Myometrial cell (primary cell): ENCODE measurements at places on chromosomes 4 and X. TPM values are rescaled to one million over a fixed set of nuclear protein-coding genes. Genes with fewer than 3 reads are reported as not detected.

The FHDC1 gene
- under 0.01 and 0.18 TPM in 2 replicates for total RNA-seq

The NLGN4X gene
- not detected in 2 replicates for total RNA-seq

The NLGN3 gene
- total RNA-seq: not detected in 2 replicates

The NUDT6 gene
- 9.4 and 12.1 TPM in 2 replicates for total RNA-seq

The GDPD2 gene
- total RNA-seq: not detected in 2 replicates

The GPC4 gene
- not detected in 2 replicates for total RNA-seq

The NDUFA1 gene
- 57.7 and 63.8 TPM in 2 replicates for total RNA-seq

The SSX4 gene
- total RNA-seq: not detected in 2 replicates

The POLN gene
- under 0.01 and 0.18 TPM in 2 replicates for total RNA-seq

The HCFC1 gene
- 30.3 and 30.7 TPM in 2 replicates for total RNA-seq

The GRIA3 gene
- 1.1 TPM in 1 of 2 replicates, not detected in the other for total RNA-seq

The ERAS gene
- total RNA-seq: not detected in 2 replicates

The CITED1 gene
- 0.53 TPM in 1 of 2 replicates, not detected in the other for total RNA-seq

The RTL5 gene
- total RNA-seq: 0.58 and 1.2 TPM in 2 replicates

The KCND1 gene
- total RNA-seq: 1.4 and 2.0 TPM in 2 replicates

The UGT2B17 gene
- total RNA-seq: not detected in 2 replicates

The SLIT2 gene
- total RNA-seq: 37.8 and 47.0 TPM in 2 replicates

The GC gene
- total RNA-seq: not detected in 2 replicates

The CRMP1 gene
- total RNA-seq: 0.18 and 0.58 TPM in 2 replicates

The CNKSR2 gene
- not detected in 2 replicates for total RNA-seq

The UGT2B28 gene
- total RNA-seq: not detected in 2 replicates

The ITM2A gene
- not detected in 2 replicates for total RNA-seq

The SHROOM4 gene
- 0.86 and 1.2 TPM in 2 replicates for total RNA-seq

The C4orf51 gene
- total RNA-seq: not detected in 2 replicates

The FREM3 gene
- total RNA-seq: not detected in 2 replicates

The KCNE5 gene
- under 0.01 TPM in 1 of 2 replicates, not detected in the other for total RNA-seq

The TRIM75 gene
- not detected in 2 replicates for total RNA-seq

The TMSB15C gene
- total RNA-seq: 0.35 and 3.2 TPM in 2 replicates

The S100P gene
- not detected in 2 replicates for total RNA-seq

The RIPPLY1 gene
- total RNA-seq: not detected in 2 replicates

The CT47C1 gene
- not detected in 2 replicates for total RNA-seq

The HELT gene
- total RNA-seq: not detected in 2 replicates

The SLC34A2 gene
- not detected in 2 replicates for total RNA-seq

The CAPN6 gene
- total RNA-seq: 0.18 TPM in 1 of 2 replicates, not detected in the other

The OCRL gene
- 12.6 and 13.3 TPM in 2 replicates for total RNA-seq

The FRG2 gene
- total RNA-seq: not detected in 2 replicates

The HHIP gene
- total RNA-seq: 3.7 and 4.4 TPM in 2 replicates

The MAOB gene
- 0.29 and 0.89 TPM in 2 replicates for total RNA-seq

The GABRG1 gene
- total RNA-seq: not detected in 2 replicates

The MAGEA3 gene
- total RNA-seq: not detected in 2 replicates

The GAGE2A gene
- total RNA-seq: not detected in 2 replicates

The RHOH gene
- 0.53 TPM in 1 of 2 replicates, not detected in the other for total RNA-seq

The AMER1 gene
- 0.58 and 0.89 TPM in 2 replicates for total RNA-seq

The DGAT2L6 gene
- not detected in 2 replicates for total RNA-seq

The PNMA5 gene
- not detected in 2 replicates for total RNA-seq
